Activated T-cell treated with anti-CD3 and anti-CD28 coated beads for 24 hours (primary cell): ENCODE measurements at places on chromosomes 12 and 14.
A peak's percentile ranks its signal among the peaks of the same experiment; 100 is the strongest.

GRCh38 chr14:99545586-99545985 lies 58.4 kb downstream of the CCDC85C start:
- no peak for DNase-seq

DNA sequence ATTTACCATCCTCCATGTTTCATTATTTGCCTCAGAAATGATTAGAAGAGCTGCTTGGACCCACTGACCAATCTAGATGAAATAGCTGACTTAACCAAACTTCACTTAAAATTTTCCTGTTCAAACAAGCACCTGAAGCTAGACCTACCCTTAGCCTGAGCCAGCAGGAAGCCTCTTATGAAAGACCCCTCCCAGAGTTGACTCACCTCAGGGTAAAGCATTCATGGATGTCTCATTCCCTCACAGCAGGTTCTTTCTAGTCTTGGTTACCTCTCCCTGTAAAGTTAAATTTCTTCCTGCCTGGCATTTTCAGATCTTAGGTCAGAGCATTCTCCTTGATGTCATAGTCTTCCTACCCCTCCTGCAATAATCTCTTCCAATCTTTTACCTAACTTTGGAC lies 1209.8 kb downstream of the FLRT2 start:
- DNase-seq, result no peak

DNA sequence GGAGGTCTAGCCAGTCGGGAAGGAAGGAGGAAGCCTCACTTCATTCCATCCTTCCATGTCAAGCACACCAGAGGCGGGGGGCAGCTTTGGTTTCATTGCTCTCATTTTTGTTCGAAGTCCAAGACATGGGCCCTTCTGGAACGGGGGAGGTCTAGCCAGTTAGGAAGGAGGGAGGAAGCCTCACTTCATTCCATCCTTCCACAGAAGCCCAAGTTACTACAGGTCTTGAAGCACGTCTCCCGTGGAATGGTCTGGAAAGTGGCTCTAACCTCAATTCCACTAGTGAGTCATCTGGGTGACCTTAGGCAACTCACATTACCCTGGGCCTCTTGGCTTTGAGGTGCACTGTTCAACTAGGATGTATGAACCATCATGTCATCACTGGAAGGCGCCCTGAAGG lies 156.3 kb downstream of the NTF3 start:
- no peak for DNase-seq

GRCh38 chr14:49999146-49999761 lies 106.4 kb downstream of the ARF6 start:
- peak; percentile 65 for DNase-seq
